ENCODE measurements at places on chromosomes 12 and 14.
A peak's percentile ranks its signal among the peaks of the same experiment; 100 is the strongest.

GRCh38 chr14:49617852-49618519 is 2.4 kb downstream of the RPL36AL start:
- DNase-seq: no peak

DNA sequence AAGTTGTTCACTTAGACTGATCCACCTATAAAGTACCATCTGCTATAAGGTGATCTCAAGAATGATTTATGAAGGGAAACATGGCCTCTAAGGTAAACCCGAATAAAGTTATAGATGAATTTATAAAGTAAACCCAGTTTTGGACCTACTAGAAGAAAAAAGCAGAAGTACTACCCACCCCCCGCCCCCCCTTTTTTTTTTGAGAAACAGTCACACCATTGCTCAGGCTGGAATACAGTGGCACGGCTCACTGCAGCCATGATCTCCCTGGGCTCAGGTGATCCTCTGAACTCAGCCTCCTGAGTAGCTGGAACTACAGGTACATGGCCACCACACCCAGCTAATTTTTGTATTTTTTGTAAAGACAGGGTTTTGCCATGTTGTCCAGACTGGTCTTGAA is 3.9 kb downstream of the ENTPD5 start:
- peak; percentile 19 for DNase-seq

GRCh38 chr14:44316647-44317440 is 190.2 kb downstream of the FSCB start:
- DNase-seq: no peak

DNA sequence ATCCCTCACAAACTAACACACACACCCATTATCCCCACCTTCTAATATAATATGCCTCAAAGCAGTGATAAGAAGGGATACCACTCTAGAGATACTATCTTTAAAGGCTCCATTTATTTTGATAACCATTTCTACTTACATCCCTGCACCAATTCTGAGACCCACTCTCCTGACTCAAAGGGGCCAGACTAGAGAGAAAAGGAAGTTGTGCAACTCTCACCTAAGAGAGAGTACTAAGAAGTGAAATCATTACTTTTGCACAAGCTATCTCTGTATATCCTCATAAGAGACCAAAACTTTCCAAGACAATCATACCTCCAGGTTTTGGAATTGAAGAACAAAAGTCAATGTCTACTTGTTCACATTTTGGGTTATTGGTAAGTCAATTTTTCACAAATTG is 45.4 kb upstream of the USP15 start:
- DNase-seq: no peak

GRCh38 chr12:51913071-51914033 is 6.0 kb downstream of the ACVRL1 start:
- no peak for DNase-seq

DNA sequence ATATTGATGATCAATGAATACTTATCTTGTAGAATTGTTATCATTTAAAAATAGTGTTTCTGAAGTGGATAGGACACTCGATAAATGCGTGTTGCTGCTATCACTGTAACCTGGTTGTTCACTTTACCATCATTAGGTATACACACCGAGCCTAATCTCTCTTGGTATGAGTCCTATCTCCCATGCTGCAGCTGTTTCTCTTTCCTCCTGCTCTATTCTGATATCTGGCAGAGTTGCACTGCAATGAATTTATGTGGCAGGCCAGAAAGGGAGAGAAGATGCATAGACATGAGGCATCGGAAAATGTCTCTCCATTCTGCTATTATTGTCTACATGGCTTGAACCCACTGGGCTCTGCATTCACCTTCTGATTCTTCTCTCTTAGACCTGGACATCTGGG is 26.7 kb downstream of the KCNK10 start:
- no peak for DNase-seq

DNA sequence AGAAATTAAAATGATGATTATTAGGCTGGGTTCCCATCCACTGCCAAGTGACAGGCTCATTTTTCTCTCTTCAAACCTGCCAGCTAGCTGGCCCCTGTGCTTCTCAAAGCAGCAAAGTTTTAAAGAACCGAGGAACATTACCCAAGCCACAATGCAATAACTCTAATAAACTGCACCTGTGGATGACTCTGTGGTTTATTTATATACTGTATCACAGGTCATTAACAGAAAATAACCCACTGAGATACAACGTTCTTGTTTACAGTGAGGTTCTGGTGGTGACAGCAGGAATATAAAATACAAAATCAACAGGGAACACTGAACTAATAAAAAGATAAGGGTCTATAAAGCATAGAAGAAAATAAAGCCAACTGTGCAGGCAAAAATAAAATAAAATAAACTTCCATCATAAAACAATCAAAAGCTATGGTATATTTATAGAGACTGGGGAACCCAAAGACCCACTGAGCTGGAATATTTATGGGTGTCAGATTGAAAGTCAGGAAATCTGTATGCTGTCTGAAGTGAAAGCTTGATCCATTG is 472.9 kb downstream of the NOVA1 start:
- DNase-seq: no peak

- DNase-seq: no peak
These were observed 481.1 kb downstream of the DIO2 start for GRCh38 chr14:79730196-79730595.

- no peak for DNase-seq
These were observed 10.6 kb upstream of the ANO6 start for GRCh38 chr12:45205165-45205825.

DNA sequence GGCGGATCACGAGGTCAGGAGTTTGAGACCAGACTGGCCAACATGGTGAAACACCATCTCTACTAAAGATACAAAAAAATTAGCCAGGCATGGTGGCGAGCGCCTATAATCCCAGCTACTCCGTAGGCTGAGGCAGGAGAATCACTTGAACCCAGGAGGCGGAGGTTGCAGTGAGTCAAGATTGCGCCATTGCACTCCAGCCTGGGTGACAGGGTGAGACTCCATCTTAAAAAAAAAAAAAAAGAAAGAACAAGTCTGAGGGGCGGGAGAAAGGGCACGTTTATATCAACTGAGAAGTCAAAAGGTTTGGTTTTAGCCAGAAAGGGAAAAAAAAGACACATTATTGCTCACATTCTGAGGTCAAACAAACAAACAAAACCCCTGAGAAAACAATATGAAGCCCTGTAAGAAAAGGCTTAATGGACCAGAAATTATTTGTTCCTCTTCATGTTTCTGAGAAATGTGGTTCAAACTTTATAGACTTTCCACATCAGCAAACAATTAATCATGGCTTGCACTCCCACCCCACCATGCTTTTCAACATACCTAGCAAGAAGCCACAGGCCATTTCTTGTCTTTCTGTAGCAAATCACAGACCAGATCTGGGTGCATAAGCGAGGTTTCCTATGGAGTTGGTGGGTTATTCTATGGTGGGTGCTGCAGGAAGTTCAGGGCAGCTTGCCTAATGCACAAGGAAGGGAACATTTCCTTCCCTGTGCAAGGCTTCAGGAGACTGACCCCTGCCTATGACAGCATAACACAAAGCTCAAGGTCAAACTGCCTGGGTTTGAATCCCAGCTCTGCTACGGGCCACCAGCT is 80.1 kb downstream of the SSPN start:
- DNase-seq: no peak

Data from B cell (primary cell).